ENCODE measurements at places on chromosomes 6 and 20.

GRCh38 chr6:148193063-148193680 is 149.5 kb upstream of the SASH1 start:
- DNase-seq, result no peak

DNA sequence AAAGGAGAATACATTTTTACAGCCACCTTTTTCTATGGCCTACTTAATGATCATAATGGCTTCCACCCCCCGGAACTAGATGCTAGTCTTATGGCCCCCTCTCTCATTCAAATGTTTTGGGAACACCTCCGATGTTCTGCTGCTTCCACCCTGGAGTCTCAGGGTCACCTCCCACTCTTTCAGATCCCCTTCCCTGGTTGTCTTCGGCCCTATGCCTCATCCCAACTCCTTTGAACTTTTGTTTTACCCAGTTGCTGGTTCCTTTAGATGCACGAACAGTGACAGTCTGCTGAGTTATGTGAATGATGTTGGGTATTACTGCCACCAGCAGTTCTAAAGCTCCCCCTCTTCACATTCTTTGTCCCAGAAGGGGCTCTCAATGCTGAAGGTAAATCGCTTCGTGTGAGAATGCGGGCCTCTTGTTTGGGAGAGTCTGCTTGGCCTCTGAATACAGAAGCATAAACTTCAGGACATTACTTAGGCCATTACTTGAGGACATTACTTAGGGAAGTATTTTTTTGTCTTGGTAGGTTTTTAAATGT is 309.1 kb downstream of the SOX4 start:
- DNase-seq, result no peak

DNA sequence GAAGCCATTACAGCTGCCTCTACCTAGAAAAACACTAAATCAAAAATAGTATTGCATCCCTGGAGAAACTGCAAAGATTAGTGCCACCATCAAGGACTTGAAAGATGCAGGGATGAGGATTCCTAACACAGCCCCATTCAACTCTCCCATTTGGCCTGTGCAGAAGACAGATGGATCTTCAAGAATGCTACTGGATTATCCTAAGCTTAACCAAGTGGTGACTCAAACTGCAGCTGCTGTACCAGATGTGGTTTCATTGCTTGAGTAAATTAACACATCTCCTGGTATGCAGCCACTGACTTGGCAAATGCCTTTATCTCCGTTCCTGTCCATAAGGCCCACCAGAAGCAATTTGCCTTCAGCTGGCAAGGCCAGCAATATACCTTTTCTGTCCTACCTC is 117.4 kb downstream of the TBC1D32 start:
- DNase-seq, result no peak

GRCh38 chr20:60255415-60255814 is 297.2 kb downstream of the CDH26 start:
- DNase-seq, result no peak

DNA sequence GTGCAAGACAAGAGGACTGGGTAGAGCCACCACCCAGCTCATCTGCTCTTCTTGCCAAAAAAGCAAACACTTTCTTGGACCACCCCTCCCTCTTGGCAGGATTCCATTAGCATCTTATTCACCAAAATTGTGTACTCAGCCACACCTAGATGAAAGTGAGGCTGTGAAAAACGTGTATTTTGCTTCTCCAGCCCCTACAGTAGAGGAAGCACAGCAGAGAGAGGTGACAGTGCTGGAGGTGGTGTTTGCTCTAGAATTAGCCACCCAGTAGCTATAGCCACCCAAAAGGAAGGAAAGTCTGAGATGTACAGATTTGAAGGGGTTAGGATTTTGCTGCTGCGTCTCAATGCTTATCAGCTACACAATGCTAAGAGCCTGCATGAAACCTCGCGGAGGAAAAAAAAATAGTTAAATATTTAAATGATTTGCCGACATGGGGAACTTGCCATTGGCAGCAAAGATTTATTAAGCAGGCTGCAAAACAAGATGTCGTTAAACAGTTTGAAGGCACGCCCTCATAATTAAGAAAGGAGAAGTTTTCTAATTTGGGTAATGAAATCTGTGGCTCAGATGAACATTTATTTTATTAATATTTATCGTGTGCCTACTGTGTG is 287.3 kb downstream of the ZNF217 start:
- no peak for DNase-seq

DNA sequence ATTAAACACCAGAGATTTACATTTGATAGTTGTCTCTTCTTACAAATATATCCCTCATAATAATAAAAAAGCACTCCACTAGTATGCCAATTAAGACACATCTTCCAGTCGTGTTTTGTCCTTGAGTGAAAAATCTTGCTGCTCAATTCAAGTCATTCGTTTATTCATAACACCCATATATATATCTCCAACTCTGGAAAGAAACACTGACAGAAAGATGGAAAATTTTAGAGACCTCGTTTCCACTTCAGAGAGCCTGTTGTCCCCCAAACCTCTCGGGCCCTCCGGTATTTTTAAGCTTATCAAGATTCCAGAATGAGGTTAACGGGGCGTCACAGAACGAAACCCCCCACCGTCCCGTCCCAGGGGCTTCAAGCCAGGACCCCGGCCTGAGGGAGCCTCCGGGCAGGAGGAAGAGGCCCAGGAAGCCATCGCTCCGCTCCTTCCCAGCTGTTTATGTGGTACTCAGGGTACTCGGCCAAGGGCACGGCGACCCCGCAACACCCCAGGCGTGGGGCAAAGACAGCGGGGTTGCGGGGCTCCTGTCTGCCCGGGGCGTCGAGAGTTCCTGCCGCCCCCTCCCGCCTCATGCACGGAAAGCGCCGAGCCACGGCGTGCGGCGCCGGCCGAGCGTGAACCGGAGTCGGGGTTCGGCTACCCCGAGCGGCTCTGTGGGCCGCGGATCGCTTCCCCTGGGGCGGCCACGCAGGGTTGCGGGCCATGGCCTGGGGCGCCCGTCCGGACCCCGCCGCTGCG is 623 bp upstream of the SNX9 start:
- no peak for DNase-seq

Data from cortex of kidney (tissue), 1 donor.